ENCODE measurements at places on chromosomes 5 and 9.

- DNase-seq = no peak
Measured at GRCh38 chr9:374736-375135, 160.1 kb downstream of the DOCK8 start.

DNA sequence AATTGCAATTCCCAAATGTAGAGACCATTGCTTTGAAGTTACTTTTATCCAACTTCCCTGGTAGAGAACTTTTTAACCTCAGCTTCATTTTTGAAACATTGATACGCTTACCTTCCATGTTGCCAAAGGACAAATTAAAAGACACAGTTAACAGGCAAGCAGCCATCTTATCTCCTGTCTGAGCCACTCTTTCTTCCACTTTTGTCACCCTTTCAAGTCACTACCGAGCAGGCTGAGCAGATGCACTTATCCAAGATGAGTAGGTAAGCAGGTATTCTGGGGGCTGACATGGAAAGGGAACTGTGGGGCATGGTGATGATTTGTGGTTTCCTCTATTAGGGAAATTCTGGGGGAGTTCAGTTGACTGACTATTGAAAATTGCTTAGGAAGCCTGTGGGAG is 66.7 kb downstream of the DOCK2 start:
- no peak for DNase-seq

- DNase-seq = no peak
Measured at GRCh38 chr5:178365501-178366440, 133.2 kb upstream of the PHYKPL start.

- DNase-seq = no peak
Measured at GRCh38 chr9:122661416-122661815, at the start of gene OR1L1. TSS of gene OR1L1 (plus strand) at chr9:122661716. CDS start at chr9:122661716, 0 bp downstream.

DNA sequence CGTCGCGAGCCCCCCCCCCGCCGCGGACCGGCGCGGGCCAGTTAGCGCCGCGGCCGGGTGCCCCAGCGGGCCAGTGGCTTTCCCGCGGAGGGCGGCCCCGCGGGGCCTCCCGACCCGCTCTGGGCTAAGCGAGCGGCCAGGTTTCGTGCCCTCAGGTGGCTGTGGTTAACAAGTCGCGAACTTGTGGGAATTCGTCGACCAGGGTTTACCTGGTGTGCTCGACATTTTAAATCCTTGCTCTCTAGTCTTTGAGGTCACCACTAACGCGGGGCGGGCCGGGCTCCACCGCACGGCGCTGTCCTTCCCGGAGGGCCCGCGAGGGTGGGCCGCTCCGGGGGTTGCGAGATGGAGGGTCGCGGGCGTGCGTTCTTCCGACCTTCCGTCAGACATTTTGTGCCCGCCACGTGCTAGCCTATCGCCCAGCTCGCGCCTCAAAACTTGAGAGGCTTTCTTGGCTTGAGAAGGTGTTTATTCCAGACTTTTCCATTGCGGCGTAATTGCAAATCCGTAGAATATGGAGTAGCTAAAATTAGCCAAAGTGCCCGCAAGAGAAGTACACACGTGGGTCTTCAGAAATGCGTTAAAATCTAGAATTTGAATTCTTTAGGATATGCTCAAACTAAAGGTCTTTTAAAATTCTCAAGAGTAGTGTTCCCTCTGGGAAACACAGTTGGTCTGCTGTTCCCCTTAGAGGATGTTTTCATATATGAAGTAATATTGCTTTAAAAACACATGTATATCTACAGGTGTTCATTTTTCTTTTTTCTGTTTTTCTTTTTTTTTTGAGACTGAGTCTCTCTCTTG is 2.1 kb downstream of the ANP32B start:
- DNase-seq = peak; percentile 53

DNA sequence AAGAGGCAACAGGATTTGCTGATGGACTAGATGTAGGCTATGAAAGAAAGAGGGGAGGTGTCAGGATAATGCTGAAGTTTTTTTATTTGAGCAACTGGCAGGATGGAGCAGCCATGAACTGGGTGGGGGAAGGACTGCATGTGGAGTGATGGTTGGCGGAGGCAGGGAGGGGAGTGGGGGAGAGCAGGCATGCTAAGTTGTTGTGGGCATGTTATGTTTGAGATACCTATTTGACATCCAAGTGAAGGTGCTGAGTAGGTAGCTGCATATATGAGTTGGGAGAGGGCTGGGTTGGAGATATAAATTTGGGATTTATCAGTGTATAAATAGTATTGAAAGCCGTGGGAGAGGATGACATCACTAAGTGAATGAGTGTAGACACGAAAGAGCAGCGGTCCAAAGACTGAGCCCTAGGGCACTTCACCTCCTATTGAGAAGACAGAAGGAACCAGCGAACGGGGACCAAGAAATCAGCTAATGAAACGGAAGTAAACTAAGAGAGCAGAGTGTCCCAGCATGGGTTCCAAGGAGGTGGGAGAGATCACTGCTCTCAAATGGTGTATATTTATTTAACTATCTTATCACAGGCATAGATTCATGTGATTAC is 7.4 kb downstream of the BSPRY start:
- no peak for DNase-seq

- DNase-seq = no peak
Measured at GRCh38 chr9:7073706-7074105, 315.9 kb downstream of the KDM4C start.

GRCh38 chr5:151039665-151040064 is 19.3 kb downstream of the GPX3 start:
- DNase-seq = no peak

DNA sequence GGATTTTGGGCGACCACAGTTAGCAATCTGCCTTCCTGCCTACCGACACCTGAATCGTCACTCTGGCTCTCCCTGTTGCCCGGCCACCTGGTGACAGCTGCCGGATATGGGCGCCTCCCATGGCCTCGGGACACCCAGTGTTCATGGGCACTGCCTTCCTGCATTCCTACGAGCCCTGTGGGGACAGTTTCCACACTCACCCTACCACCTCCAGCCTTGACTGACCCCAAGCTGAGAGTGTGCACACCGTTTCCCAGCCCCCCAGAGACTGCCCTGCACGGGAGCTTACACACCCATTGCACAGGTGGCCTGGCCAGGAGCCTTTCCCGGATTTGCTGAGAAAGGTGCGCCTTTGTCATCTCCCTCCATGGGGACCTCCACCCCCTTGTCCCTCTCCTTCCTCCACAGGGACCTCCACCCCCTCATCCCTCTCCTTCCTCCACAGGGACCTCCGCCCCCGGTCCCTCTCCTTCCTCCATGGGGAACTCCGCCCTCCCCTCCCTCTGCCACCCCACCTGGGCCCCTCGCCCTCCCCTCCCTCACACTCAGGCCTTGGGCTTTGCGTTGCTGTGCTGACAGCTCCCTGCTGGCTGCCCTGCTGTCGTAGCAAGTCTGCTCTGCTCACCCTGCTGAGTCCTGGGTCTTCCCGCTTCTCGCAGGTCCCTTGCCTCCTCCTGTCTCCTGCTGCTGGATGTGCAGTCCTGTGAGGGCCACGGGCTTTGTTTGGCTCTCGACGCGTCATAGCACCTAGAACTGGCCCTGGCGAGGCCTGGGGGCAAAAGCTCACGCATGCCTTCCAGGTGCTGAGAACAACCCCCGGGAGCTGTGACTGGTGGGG is 48.4 kb downstream of the MRPL36 start:
- peak; percentile 9 for DNase-seq

- DNase-seq = no peak
Measured at GRCh38 chr9:1231998-1232919, 182.1 kb downstream of the DMRT2 start.

Measured in WERI-Rb-1 (cell line).